ENCODE measurements at places on chromosomes 2 and 18.

DNA sequence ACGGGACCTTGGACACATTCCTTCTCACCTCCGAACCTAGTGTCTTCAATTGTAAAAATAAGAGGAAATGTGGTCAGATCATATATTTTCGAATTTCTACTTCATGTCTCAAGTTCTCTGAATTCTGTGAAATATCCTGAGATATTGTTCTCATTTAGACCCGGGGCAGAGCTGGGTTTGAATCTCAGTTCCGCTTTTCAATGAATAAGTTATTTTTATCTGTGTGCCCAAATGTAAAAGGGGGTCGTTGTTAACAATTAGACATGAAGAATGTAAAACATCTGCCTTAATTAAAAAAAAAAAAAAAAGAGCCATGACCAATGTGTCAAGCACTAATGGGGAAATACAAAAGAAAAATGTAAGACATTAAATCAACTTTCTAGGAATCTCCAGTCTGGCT is 48.9 kb upstream of the BCL11A start:
- no peak for DNase-seq

GRCh38 chr2:20666005-20666303 is 990 bp upstream of the GDF7 start:
- no peak for DNase-seq

DNA sequence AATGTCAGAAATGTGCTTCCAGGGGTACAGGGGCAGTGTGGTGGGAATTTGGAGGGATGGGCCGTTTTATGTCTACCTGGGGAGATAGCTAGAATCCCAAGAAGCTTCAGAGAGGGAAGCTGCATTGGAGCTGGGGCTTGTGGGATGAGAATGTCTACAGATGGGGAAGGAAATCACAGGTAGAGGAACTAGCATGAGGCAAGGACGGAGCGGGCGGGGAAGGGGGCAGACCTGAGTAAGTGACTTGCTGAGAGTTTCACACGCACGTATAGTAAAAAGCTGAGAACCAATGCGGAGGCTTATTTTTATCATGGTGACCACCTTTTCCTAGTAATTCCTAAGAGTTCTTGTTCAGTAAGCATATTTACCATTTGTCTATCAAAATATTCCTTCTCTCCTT is 6.3 kb downstream of the C2orf80 start:
- DNase-seq, result no peak

DNA sequence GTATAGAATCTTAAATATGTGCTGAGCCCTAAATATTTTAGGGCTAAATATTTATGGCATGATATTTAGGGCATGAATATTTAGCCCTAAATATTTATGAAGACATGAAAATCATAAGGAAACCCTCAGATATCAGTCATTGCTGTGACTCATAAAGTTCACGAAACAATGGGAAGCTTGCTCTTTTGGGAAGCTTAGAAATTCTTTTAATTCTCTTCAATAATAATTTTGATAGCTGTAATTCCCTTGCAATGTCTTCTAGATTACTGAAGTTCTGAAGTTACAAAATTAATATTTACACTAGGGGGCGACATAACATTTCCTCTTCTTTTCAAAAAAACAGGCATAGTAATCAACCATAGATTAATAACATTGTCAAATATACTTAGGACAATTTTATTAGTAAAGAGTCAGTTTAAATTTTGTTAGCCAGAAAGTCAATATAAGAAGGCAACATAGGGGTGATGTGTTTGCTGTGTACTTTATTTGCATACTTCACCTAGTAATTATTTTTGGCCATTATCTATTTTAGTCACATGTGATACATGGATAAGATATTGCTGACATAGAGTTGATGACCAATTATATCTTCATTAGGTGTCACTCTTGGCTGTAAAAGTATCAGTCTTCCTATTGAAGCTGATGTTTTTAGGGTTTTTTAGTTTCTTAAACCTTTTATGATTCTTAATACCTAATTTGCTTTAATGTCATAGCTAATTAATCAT is 13.2 kb downstream of the ZNF804A start:
- DNase-seq, result no peak

DNA sequence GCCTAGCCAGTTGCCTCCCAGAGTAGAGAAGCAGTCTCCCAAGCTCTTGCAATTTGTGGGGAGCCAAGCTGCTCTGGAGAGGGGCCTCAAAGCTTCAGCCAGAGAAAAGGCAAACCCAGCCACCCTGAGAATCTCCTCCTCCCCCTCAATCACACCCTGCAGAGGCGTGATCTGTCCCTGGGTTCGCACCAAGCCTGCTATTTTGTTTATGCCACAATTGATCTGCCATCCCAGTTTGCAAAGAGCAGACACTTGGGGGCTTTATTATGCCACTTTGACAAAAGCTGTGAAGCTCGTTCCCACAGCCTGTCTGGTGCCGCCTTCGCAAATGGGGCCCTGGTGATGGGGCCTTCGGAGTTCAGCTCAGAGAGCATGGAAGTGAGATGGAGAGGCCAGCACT is 125.5 kb downstream of the MSH2 start:
- no peak for DNase-seq

DNA sequence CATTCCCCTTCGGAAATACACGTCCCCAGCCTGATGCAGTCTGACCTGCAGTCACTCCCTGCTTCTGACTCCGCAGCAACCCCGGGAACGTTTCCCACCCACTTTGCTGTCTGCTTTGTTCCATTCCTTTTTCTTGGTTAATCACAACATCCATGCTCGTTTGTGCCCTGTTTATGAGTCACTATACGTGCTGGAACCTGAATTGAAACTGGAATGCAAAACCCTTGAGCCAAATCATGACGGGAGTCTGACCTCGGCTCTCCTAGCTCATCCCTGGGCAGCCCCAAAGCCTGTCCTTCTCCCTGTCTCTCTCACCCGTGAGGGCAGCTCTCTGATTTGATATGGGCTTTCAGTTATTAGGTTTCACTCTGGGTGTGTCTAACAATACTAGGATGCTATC is 57.1 kb upstream of the RNF152 start:
- no peak for DNase-seq

DNA sequence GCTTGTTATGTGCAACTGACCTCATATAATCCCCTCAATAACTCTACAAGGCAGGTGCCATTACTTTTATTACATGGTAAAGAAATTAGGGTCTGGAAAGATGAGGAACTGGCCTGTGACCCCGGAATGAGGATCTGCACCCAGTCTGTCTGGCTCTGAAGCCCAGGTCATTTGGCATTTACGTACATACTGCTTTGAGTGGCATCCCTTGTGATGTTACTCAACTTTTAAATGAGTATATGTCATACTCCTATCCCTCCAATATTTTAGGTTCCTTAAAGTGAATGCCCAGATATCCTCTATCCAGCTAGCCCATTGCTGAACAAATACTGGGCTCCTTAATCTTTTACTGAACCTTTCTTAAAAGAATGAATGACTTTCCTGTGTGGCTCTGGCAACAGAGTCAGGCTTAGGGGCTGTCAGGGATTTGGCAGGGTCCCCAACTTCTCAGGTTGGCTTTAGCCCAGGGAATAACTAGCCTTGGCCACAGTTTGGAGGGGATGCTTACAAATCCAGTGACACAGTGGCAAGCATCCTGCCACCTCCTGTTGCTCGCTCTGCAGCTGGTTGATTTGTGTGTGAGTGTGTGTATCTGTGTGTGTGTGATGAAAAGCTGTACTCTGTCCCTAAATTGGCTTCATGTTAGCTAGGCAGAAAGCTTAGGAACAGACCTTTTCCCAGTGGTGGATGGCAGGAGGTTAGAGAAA is 3.4 kb upstream of the CXCR4 start:
- no peak for DNase-seq

DNA sequence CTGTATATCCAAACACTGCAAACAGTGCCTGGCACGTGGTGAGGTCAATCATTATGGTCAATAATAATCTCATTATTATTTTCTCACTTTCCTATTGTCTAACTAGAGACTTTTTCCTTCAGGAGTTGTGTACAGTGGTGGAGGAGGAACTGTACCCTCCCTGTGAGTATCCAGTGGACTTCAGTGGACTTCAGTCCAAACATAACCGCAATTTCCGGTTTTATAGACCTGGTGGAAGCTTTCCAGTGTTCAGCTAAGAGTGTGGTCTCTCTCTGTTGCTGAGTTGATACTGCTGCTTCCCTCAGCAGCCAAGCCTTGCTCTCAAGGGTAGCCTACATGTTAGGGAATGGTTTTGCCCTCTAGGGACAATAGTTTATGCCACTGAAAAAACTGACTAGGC is 447.1 kb downstream of the TMEM182 start:
- no peak for DNase-seq

DNA sequence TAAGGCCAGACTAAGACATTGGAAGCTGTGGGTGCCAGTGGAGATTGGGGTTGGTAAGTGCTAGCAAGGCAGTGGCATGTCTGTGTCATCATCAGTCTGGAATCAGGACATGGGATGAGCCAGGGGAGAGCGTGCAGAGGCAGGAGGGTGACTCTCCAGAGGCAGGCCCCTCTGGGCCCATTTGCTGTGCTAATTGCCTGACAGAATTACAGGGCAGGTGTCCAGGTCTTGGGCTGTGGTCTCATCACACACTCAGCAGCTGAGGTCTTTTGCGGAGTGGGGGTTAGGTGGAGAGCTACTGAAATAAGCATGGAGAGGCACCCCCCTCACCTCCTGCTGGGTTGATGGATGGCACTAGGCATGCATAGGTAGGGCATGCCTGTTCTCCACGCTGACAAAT is 57.4 kb downstream of the CELF4 start:
- DNase-seq, result no peak

DNA sequence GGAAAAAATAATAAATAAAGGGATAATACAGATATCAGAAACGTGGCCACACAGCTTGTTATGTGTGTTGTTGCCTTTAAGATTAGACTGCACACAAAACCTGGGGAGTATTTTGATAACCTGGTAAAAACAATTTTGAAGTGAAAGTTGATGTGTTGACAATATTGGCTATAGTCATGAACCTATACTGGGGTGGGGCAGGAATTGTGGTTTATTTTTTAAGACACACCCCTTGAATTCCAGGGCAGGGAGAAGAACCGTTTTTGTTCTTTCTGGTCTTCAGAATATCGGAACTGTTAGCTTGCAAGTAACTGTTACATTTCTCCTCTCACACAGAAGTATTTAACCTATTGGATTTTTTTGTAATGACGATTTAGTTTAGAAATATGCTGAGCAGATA is 80.4 kb downstream of the LIMS1 start:
- no peak for DNase-seq

- no peak for DNase-seq
Observed at GRCh38 chr2:4628998-4629501, 925.7 kb downstream of the DCDC2C start.

- no peak for DNase-seq
Observed at GRCh38 chr2:117128461-117128860, 686.0 kb upstream of the DDX18 start.

DNA sequence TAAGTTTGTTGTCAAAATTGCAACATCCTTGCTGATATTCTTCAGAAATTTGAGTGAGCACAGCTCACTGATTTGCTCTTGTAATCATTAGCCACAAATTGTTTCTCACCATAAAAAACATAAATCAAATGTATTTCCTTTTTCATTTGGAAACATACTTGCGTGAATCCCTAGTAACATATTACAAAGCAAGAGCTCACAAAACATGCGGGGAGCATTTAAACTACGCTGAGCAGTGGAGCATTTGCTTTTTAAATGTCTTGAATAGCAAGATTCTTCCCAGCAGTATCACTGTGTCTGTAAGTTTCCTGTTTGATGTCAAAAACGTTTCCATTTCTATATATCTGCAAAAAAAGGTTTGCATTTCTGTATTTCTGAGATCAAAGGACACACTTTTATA is 788.3 kb upstream of the SALL3 start:
- DNase-seq, result no peak

GRCh38 chr2:175282300-175282699 is 100.8 kb upstream of the ATP5MC3 start:
- peak; percentile 15 for DNase-seq

DNA sequence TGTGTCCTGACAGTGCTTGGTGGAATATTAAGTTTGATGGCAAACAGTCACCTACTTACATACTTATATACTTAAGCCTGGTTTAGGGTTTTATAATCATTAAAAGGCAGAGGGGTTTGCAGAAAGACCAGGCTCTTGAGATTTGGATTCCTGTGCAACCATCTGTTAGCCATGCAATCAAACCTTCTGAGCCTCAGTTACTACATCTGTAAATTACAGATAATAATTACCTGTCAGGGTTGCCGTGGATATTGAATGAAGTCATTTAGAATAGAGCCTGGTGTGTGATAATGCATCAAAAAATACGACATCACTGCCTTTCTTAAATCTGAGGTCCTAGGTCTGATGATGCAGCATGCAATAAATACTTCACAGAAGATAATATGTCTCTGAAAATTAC is 152.9 kb downstream of the ARHGAP28 start:
- DNase-seq, result no peak

- no peak for DNase-seq
Observed at GRCh38 chr2:143690235-143690634, 561.0 kb downstream of the ARHGAP15 start.

GRCh38 chr2:149143734-149144133 is 105.2 kb downstream of the LYPD6B start:
- DNase-seq, result no peak

GRCh38 chr2:146584316-146584715 is 1260.5 kb upstream of the ACVR2A start:
- no peak for DNase-seq

GRCh38 chr2:170524828-170525565 is 190.1 kb upstream of the SP5 start:
- no peak for DNase-seq

GRCh38 chr2:74867841-74868658 is 34.1 kb downstream of the HK2 start:
- no peak for DNase-seq

GRCh38 chr18:48676346-48676745 is 137.5 kb downstream of the CTIF start:
- no peak for DNase-seq

- DNase-seq, result no peak
Observed at GRCh38 chr2:68182902-68183301, 25.2 kb downstream of the PNO1 start.

DNA sequence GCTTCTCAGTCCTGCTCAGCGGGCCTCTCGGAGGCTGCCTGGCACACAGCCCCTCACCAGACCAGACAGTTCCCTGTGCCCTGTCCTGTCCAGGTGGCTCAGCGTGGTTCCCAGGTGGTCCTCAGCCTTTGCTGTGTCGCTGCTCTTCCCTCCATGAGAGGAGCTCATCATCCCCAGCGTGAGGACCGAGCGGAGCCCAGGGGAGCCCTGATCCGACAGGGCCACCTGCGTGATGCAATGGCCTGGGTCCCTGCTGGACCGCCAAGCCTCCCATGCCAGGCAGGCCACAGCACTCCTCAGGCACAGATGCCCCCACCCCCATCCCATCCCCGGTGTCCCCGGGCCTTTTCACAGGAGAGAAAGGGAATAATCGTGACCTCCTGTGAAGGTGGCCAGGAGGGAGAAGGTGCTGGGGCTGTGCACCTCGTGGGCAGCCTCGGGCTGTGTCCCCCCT is 4.3 kb downstream of the GPC1 start:
- no peak for DNase-seq

DNA sequence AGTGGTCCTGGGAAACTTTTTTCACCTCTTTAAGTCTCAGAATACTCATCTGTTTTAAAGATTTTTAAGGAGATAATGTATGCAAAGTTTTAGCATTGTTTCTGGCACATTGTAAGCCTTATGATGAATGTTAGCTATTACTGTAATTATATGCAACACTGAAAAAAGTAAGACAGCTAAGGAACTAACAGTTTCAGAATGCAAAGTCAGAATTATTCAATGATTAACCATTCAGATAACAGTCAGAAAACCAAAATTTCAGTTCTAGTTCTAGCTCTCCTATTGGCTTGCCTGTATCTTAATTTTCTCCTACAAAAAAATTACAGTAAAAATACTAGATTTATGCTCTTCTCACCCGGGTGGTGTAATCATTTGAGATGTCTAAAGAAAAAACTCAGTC is 101.1 kb downstream of the SLC4A10 start:
- DNase-seq, result no peak

Data from GM12891 (cell line).